ENCODE measurements at places on chromosomes 16 and 17. TPM values are rescaled to one million over a fixed set of nuclear protein-coding genes. Genes with fewer than 3 reads are reported as not detected.
A peak's percentile ranks its signal among the peaks of the same experiment; 100 is the strongest.

GRCh38 chr17:41555105-41555887 lies 16.6 kb downstream of the KRT9 start:
- no peak for DNase-seq

GRCh38 chr17:71361656-71362450 lies 759.0 kb upstream of the SOX9 start:
- peak; percentile 15 for DNase-seq

DNA sequence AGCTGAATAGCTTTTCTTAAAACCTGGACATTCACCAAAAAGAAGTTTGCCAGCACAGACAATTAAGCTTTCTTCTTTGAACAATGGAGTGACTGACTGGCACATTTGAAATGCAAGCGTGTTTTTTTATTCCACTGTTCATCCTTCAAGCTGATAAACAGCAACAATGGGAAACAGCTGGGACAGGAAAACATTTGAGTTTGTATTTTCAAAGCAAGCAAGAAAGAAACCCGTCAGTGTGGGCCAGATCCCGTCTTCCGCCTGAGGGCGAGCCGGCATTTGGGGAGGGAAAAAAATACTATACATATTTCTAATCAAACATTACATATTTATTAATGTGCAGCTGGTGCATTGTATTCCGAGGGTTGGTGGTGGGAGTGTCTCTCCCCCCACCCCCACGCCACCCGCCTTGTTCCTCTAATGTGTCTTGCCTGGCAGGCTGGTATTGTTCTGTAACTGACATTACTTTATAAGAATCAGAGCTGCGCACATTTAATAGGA lies 94.3 kb downstream of the CYLD start:
- DNase-seq: no peak

DNA sequence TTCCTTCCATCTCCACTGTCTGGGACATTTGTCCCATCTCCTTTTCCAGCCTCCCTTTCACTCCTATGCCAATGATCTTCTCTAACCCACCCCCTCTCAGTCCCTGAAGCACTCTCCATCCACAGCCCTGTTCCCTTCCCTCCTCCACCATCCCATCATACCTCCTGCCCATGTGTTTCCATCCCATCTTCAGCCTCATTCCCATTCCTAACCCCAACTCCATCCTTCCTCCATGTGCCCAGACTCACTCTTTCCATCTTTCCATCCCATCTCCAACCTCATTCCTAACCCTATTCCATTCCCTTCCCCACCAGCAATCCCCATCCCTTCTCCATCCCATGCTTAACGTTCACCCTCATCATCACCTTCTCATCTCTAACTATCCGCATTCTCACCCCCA lies 4.3 kb downstream of the IL27 start:
- no peak for DNase-seq

GRCh38 chr16:80122115-80122514 lies 418.7 kb upstream of the DYNLRB2 start:
- peak; percentile 68 for DNase-seq

DNA sequence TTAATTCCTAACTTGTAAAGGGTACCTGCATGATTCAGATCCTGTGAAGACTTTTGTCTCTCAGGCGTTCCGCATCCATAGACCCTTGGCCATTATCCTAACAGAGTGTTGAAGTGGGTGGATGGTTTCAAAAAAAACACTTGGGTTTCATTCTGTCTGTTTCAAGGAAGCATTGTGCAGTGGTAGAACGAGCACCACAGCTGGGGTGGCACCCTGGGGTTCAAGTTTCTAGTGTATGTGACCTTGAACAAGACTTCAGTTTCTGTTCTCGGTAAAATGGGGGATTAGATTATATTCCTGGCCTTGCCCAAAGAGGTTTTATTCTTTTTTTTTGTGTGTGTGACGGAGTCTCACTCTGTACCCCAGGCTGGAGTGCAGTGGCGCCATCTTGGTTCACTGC lies 74.3 kb downstream of the MSI2 start:
- no peak for DNase-seq

DNA sequence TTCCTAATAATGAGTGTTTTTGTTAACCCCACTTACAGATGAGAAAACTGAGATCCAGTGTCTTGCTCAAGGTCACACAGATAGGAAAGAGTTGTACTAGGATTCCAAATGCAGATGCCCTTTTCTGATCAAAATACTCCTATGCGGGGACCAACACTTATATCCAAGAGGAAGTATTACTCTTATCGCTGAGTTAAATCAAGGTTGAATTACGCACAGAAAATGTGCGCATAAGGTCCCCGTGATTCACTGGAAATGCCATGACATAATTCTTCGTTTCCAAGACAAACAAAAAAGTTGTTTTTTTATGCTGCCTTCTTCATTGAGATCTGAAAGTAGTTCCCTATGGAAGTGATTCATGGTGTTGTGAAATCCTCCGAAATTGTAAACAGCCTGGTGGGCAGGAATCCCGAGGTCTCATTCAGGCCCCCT lies 463.8 kb upstream of the HSBP1 start:
- no peak for DNase-seq

DNA sequence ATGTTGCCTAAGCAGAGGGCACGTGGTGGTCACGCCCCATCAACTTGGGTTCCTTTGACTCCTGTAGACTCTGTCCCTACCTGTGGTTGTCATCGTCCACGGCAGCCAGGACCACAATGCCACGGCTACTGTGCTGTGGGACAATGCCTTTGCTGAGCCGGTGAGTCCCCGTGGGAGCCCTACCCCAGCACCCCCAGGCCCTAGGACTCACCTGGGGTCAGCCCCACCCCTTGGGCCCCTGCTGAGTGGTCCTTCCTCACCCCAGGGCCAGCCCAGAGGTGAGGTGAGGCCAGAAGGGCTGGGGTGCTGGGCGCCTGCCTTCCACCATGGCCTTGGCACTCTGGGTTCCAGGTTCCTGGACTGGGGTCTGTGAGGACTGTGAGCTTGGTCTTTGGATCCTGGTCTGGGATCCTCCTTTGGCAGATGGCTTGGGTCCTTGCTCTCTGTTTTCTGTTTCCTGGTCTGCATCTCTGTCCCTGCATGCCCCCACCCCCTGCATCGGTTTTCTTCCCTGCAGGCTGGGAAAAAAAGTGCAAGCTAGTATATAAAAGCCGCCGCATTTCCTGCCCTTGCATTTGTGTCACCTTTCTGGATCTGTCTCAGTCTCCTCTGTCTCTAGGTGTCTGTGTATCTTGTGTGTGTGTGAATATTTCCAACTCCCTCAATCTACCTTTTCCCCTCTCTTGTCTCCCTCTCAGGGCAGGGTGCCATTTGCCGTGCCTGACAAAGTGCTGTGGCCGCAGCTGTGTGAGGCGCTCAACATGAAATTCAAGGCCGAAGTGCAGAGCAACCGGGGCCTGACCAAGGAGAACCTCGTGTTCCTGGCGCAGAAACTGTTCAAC lies 17.5 kb downstream of the STAT5A start:
- DNase-seq: no peak

GRCh38 chr17:77892469-77893143 lies 65.9 kb upstream of the TNRC6C start:
- DNase-seq: no peak

DNA sequence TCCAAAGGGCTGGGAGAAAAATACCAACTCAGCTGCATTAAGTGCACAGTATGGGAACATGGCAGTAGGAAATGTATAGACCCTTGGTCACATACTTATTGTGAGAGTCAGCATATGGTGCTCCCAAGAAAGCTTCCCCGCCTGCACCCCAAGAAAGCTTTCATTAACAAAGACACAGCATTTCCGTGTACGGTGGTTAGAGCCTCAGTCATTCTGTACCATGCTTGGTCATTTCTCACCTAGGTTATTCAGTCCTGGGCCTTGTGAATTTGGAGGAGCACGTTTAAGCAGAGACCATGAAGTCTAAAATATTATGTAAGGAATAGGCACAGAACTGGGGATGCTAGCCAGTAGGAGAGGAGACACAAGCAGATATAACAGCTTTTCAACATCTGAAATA lies 56.1 kb downstream of the ESRP2 start:
- DNase-seq: no peak

GRCh38 chr16:27377666-27378485 lies 24.1 kb upstream of the IL21R start:
- no peak for DNase-seq

DNA sequence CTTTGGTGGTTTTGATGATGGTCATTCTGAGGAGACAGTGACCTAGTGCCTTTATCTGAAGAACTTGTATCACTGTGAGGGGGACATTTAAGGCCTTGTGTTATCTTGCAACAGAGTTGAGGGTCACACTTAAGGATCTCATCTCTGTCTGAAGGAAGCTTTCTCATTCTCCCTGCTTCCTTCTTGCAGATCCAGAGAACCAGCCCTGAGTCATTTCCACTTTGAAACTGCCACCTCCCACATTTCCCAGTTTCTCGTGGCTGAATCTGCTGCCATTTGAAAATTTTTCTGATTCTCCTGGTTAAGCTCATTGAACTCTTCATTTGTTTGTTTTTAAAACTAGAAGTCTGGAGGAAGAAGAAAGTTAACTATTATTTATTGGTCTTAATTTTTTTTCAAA lies 190.2 kb upstream of the CDH11 start:
- no peak for DNase-seq

CBX8 gene
- 15.7 TPM for polyA plus RNA-seq

SLC47A1 gene
- 28.0 TPM for polyA plus RNA-seq

Data from renal pelvis (tissue), 12 donors.